ENCODE measurements at places on chromosomes 12 and 14. TPM values are rescaled to one million over a fixed set of nuclear protein-coding genes. Genes with fewer than 3 reads are reported as not detected.

GRCh38 chr12:75548879-75549278 lies 37.5 kb upstream of the KRR1 start:
- no peak for DNase-seq

- DNase-seq = peak; percentile 47
Measured at GRCh38 chr14:91311284-91311662, 66.8 kb upstream of the GPR68 start.

DNA sequence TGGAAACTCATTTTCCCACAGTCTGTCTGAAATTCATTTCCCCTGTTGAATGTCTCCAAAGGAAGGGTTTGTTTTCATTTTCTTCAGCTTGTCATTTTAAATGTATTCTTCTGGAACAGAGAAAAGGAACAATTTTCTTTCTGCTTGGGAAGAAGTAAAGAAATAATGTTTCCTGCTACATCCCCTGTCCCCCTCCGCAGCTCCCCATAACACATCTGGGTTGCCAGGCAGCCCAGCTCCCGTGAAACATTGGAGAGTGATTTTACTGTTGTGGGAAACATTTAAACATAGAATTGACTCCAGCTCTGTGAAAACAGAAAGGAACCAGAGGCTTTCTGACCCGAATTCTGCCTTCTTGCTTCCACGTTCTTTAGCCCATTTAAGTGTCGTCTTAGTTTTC lies 159.5 kb downstream of the TMEM132C start:
- no peak for DNase-seq

GRCh38 chr12:62722971-62723680 lies 211.8 kb downstream of the PPM1H start:
- DNase-seq = no peak

- no peak for DNase-seq
Measured at GRCh38 chr14:55386037-55386808, 25.4 kb downstream of the ATG14 start.

DNA sequence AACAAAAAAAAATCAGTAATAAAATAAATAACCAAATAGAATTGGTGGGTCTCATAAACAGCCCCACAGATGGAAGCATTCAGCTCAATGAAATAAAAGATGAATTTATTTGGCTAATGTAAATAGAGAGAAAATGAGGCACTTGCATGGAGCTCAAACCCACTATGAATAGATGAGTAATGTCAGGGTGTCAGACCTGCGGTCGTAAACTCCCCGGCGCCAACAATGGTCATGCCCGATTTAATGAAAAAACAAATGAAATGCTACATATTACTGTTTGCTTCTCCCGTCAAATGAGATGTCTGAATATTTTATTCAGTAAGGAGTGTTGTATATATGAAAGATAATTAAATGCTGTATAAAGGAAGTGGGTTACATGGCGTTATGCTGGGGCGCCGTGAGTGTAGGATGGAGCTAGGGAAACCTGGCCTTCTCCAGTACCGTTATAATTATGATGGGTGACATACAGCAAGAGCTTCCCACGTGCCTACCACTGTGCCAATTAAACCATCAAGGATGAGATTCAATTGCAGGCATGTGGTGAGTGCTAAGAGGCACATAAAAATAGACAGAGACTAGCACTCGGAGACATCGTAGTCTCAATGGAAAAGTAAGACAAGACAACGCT lies 648.1 kb downstream of the BCL11B start:
- no peak for DNase-seq

GRCh38 chr12:68178184-68178583 lies 18.6 kb upstream of the IFNG start:
- DNase-seq = no peak

GRCh38 chr14:74545386-74545785 lies 51.8 kb downstream of the ISCA2 start:
- DNase-seq = no peak

GRCh38 chr12:46413368-46413767 lies 40.8 kb upstream of the SLC38A2 start:
- DNase-seq = no peak

DNA sequence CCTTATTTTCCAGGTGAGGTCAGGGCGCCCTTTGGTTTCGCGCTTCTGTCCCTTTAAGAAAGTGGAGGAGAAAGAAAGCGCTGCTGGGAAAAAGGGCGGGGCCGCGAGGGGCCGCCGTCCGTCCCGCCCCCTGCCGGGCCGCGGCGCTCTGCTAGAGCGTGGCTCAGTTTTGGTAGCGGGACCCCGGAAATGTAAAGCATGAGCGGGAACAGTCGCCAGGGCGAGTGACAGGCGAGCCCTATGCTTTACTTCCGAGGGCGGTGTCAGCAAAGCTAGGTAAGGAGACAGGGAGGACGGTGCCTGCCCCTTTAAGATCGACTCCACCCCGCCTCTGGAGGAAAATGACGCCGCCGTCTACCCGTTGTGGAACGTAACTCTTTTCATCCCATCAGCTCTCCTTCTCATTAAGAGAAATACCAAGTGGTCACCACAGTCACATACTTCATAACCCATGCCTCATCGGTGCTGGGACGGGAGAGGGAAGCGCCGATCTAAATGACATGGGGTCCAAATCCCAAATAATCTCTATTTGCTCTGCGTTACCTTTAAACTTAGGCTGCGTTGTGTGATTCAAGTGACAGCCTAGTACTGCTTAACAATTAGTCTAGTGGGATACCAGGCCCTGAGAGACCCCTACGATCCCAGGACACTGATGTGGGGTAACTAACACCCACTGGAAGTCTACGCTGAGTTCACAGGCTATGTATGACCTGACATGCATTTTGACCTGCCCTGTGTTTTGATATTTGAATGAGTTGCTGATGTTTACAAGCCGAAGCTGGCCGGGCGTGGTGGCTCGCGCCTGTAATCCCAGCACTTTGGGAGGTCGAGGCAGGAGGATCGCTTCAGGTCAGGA lies at the start of gene ETFBKMT:
TSS of gene ETFBKMT (plus strand) at position 602 of the 856 bp plus-strand sequence. CDS start 2,266 bp downstream, outside the sequence.
- peak; percentile 91 for DNase-seq

DNA sequence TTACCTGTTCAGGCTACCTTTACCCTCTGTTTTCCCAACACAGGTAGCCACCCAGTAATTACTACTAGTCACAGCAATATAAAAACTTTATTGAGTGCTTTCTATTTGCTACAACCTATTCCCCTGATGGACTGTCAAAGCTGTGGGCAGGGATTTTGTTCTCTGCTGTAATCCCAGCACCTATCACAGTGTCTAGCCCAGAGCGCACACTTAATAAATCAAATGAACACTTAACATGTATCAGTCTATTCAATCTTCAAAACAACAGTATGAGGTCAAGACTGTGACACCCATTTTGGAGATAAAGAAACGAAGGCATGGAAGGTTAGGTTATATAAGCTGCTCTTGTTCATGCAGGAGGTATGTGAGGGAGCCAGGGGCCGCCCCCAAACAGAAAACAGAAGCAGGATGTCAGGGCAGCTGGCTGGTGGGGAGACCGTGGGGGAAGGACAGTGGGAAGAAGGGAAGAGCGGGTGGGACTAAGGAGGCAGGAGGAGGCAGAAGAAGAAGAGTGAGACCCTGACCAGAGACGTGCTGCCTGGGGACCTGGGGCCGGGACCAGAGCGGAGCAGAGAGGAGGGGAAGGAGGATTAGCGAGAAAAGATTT lies 1.7 kb downstream of the TNFRSF1A start:
- DNase-seq = no peak

GRCh38 chr12:103369929-103370328 lies 125.8 kb downstream of the C12orf42 start:
- DNase-seq = no peak

DNA sequence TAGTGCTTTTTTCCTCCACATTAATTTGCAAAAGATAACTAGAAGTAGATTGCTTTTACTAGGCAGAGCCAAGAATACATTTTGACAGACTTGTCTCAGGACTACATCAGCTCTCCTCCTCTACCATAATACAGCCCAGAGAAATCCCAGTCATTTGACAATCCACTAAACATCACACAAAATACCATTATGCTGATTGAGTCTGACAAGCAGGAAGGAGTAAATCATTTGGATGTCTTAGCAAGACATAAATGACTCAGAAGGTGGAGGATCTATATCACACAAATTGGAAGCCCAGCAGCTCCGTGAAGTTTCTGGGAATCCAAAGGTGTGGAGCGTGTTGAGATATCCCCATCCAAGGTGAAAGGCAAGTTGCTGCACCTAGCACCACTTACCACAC lies 75.4 kb upstream of the FKBP4 start:
- DNase-seq = no peak

GRCh38 chr12:102120886-102121285 lies 903 bp downstream of the PARPBP start:
- DNase-seq = no peak

DNA sequence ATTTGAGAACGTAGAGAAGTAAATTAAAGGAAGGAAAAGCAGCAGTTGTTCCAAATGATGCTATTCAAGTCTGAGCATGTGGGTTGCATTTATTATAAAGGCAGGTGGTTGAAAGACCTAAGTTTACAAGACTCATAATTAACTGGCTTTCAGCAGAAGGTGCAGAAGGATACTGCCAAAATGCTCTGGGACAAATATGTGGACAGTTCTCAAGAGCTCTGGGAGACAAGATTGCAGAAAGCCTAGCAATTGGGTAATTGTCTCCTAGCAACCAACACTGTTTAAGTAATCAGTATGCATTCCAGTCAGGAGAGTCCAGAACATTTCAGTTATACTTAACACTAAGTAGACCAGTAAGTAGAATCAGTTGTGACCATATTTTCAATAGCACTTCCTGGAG lies 131.5 kb downstream of the GPR135 start:
- DNase-seq = no peak

DNA sequence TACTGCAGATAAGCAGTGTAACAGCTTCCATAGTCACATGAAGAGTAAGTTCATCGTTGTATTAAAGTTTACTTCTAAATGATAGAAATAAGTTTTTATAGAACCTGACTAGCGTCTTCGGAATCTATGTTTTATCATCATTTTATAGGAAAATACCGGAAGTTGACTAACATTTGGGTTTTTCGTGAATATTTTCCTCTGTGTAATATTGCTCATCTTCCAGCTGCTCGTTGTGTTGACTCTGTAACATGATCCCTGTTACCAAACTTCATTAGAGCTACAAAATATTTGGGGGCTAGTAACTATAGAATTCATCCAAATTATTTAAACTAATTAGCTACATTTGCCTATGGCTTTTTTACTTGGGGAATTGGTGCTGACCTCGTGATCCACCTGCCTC lies 37.2 kb downstream of the DDX51 start:
- no peak for DNase-seq

DNA sequence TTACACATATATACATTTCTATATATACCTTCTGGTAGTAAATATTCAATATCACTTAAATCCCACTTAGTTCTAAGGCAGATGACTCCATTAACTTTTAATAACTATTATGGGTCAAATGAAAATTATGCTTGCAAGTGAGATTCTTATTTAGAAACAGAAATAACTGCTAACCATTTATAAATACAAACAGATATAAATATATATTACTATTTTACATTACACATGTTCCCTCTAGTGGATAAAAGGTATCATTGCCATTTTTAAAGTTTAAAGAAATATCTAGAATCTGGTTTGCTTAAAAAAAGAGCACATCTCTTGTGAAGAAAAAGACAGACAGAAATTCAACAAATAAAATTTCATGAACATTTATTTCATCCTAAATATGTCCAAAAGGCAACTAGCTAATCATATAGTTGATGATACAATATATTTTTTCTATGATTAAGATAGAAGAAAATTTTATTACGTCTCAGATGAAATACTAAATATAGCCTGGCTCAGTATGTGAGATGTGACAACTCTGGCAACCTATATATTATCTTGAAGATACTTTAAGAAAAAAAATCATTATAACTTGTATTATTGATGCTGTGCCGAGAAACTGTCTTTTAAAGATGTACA lies 11.7 kb upstream of the RAD51AP1 start:
- no peak for DNase-seq

The ACVRL1 gene
- total RNA-seq = not detected

The HRK gene
- 0.12 TPM for total RNA-seq

The C12orf54 gene
- not detected for total RNA-seq

The SERPINA9 gene
- total RNA-seq = not detected

The PSMD9 gene
- total RNA-seq = 53.6 TPM

The ATL1 gene
- 3.0 TPM for total RNA-seq

The TRIM9 gene
- 1.3 TPM for total RNA-seq

The BHLHE41 gene
- not detected for total RNA-seq

The PRH2 gene
- total RNA-seq = not detected
